ENCODE measurements at places on chromosomes 5 and 9. TPM values are rescaled to one million over a fixed set of nuclear protein-coding genes. Genes with fewer than 3 reads are reported as not detected.

The STC2 gene
- polyA plus RNA-seq: 3.2 TPM

The PLEKHG4B gene
- 0.47 TPM for polyA plus RNA-seq

The GRM6 gene
- not detected for polyA plus RNA-seq

The STPG3 gene
- polyA plus RNA-seq: not detected

The CCDC183 gene
- polyA plus RNA-seq: 3.1 TPM

The NSMF gene
- polyA plus RNA-seq: 24.0 TPM

GRCh38 chr5:135136546-135136945 lies 102.5 kb upstream of the PITX1 start:
- no peak for DNase-seq

DNA sequence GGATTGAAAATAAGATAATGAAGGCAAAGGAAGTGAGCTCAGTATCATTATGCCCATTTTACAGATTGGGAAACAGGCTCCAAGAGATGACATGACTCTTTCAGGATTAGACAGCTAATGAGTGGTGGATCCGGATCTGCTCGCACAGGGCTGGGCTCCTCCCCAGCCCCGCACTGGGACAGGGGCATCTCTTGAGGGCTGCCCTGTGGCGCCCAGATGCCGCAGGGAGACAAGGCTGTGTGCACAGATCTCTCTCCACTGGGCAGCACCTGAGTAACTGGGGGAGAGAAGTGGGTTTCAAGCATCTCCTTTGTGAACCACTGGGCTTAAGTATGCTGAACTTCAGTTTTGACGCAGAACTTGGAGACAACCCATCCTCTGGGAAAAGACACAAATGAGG lies 43.9 kb downstream of the ADAMTS2 start:
- DNase-seq: no peak

GRCh38 chr9:106930477-106930876 lies 67.5 kb downstream of the ZNF462 start:
- DNase-seq: no peak

GRCh38 chr9:1875921-1876448 lies 139.2 kb upstream of the SMARCA2 start:
- no peak for DNase-seq

- no peak for DNase-seq
These were observed 6.6 kb upstream of the ADGRD2 start for GRCh38 chr9:124443625-124444024.

DNA sequence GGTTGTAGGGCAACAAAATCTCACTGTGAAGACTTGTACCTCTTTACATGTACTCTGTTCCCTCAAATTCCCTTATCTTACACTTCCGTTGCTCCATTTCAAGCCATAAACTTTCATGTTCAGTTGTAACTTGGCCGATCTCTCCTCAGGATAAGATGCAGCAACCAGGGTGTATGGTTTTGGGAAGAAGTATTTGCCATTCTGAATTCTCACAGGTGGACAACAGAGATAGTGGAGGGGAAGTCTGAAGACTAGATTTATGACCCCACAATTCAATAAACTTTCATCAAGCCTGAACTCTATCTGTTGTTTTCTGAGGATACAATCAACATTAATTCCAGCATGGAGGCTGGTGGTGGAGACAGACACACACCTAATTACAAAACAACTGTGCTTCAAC lies 27.5 kb downstream of the GOLGA1 start:
- DNase-seq: no peak

GRCh38 chr5:141573489-141574121 lies 45.2 kb downstream of the DIAPH1 start:
- no peak for DNase-seq

DNA sequence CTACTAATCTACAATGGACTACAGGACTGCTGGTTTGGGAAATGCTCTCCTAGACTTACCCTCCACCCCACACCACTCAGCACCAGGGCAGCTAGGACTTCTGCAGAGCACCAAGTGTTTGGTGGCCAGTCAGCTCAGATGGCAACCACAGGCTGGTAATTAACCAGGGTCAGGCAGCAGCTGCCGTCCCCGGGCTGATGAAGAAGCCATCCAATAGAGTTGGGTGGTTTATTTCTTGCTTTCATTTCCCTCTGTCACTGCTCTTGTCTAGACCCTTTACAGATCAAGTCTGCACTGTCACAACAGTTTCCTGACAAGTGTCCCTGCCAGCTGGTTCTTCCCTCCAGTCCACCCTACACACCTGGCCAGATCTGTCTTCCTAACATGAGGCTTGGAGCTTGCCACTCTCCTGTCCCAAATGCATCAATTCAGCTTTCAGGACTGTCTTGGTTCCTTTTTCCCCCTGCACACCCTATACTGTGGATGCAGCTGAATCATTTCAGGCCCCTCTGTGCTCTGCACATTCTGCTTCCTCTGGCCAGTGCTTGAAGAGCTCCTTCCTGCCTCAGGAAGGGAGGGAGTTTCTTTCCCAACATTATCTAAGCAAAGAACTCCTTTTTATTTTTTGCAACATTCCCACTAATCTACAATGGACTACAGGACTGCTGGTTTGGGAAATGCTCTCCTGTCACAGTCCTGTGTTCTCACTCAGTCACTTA lies 30.2 kb upstream of the HSPA9 start:
- no peak for DNase-seq

DNA sequence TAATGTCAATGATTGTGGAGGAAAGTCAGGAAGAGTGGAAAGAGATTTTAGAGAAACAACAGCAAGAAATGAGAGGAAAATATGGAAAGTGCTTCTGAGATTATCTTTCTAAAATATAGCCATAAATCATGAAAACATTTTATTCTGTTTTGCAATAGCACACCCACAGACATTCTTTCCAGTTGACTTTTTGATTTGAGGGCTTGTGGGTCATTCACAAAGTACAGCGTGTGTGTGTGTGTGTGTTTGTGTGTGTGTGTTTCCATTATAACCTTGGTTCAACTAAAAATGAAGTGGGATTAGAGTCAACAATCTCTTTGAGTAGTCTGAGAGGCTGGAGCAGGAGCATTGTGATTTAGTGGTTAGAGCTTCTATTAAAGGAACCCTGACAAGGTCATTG lies 116.6 kb upstream of the GAS1 start:
- peak; percentile 37 for DNase-seq

DNA sequence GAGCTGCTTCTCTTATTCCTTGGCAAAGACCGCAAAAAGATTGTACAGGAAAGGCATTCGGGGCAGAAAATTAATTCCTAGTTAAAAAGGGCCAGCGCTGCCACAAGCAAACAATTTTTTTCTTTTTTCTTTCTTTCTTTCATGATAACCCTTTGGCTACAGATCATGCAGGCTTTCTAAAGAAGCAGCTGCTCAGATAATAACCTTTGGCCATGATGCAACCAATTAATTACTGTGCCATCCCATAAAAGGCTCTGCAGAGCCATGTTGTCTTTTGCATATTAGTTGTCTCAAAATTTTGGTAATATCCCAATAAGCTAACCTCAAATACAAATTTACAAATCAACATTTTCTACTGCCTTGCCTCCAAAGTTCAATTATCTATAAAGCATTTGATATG lies 758.4 kb upstream of the SEMA6A start:
- DNase-seq: no peak

GRCh38 chr5:178282391-178282790 lies 49.8 kb upstream of the PHYKPL start:
- no peak for DNase-seq

- DNase-seq: peak; percentile 61
These were observed 4.1 kb downstream of the DNAJB5 start for GRCh38 chr9:34993502-34994259.

- no peak for DNase-seq
These were observed 8.8 kb upstream of the SLC6A7 start for GRCh38 chr5:150181027-150181426.

- no peak for DNase-seq
These were observed 159.0 kb downstream of the TUSC1 start for GRCh38 chr9:25519286-25519685.

- DNase-seq: no peak
These were observed 44.5 kb upstream of the ANGPTL2 start for GRCh38 chr9:127166651-127167524.

DNA sequence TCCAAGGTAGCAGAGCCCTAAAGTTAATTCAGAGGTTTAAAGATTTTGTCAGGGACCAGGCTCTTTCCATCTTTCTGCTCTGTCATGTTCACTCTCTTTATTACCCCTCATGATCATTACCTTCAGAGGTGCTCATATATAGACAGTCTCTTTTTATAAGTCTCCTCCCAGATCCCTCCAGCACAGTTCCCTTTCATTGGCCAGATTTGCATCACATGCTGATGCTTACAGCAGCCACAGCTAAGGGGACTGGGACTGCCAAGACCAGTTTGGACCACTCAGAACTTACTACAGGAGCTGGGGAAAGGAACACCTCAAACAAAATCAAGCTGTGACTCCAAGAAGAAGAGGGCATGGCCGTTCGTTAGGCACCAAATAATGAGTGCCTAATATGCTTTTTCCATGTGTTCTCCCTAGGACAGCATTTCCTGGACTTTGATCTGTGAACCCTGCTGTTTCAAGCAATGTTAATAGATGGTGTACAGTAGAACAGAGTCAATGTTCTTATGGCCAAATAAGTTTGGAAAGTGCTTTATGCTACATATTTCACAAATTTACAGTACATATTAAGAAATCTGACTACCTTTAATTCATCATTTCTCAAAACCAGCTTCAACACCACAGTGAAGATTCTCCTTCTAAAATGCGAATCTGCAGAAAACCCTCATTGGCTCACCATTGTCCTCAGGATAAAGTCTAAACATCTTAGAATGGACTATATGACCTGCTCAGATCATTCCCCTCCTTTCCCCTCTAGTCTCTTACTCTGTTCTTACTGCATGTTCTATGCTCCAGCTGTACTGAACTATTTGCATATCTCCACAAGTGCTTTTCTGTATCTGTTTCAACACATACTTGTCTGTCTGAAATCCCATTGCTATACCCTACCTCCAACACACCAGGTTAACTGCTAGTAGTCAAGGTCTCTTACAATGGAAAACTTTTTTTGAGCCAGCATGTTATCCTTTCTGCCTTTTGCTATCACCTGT lies 3.4 kb downstream of the C5orf58 start:
- DNase-seq: no peak

GRCh38 chr5:57804007-57804444 lies 321.4 kb upstream of the ACTBL2 start:
- DNase-seq: no peak

- DNase-seq: no peak
These were observed 35.7 kb upstream of the PPP1R26 start for GRCh38 chr9:135443797-135444425.
